Activated CD8-positive, alpha-beta memory T cell treated with anti-CD3 and anti-CD28 coated beads, Interleukin-2, amount 10 ng/mL, durations not matched to agents 7 days and 5 days (primary cell): ENCODE measurements at places on chromosomes 6 and 20. TPM values are rescaled to one million over a fixed set of nuclear protein-coding genes. Genes with fewer than 3 reads are reported as not detected.

Gene MAS1
- total RNA-seq, result not detected

Gene SLC17A9
- 26.1 TPM for total RNA-seq

Gene EPPIN
- not detected for total RNA-seq

DNA sequence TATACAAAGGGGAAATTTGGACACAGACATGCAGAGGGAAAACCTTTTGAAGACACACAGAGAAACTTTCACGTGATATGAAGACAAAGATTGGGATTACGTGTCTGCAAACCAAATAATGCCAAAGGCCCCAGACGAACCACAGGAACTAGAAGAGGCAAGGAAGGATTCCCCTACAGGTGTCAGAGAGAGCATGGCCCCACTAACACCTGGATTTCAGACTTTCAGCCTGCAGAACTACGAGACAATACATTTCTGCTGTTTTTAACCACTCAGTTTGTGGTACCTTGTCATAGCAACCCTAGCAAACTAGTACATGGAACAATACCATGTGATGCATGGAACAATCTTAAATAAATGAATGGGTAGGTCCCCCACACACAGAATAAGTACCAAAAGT, 341.0 kb downstream of the HDGFL1 start:
- H3K27ac ChIP-seq, result no peak overlapping the region
- no peak overlapping the region for H3K4me3 ChIP-seq
- DNase-seq, result no peak
- no peaks in the 10 kb centered on the region for H3K27me3 ChIP-seq
- no peaks in the 10 kb centered on the region for H3K36me3 ChIP-seq

DNA sequence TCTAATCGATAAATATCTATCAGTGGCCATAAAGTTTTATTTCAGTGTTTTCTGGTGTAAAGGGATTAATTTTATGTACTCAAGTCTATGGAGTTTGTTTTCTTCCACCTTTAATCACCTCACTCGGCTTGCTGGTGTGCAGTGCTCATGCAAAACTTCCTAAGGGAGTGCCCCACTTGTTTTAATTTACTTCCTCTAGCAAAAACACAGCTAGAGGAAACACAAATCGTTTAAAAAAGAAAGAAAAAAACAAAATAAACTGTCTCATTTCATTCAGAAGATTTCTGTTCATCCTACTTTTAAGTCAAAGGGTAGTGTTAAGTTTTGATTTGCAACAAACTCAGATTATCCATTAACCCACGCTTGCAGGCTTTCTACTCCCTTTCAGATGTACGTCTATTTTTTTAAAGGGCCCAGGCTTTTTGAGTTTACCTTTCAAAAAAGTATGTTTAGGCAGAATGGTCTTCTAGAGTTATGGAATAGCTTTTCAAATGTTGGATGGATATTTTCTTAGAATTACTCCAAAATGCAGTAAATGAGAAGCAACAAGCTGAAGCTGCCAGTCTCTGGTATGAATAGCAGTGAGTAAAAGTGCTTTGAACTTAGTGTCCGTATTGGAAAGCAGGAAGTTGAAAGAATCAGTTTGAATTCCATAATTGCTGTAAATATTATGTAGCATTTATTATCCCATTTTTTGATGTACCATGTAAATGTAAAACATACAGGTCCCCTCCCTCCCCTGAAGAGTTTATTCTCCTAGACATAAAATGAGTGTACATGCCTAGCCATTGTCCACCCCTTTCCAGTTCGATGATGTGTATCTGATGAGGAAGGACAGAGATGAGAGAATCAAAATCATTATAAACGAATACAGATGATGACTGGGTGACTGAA, 113.3 kb downstream of the SLC16A10 start:
- peaks cover 5% of the 10 kb centered on the region for H3K4me1 ChIP-seq
- no peaks in the 10 kb centered on the region for H3K36me3 ChIP-seq
- H3K4me3 ChIP-seq, result no peak overlapping the region
- no peak overlapping the region for H3K27ac ChIP-seq
- no peak for DNase-seq

DNA sequence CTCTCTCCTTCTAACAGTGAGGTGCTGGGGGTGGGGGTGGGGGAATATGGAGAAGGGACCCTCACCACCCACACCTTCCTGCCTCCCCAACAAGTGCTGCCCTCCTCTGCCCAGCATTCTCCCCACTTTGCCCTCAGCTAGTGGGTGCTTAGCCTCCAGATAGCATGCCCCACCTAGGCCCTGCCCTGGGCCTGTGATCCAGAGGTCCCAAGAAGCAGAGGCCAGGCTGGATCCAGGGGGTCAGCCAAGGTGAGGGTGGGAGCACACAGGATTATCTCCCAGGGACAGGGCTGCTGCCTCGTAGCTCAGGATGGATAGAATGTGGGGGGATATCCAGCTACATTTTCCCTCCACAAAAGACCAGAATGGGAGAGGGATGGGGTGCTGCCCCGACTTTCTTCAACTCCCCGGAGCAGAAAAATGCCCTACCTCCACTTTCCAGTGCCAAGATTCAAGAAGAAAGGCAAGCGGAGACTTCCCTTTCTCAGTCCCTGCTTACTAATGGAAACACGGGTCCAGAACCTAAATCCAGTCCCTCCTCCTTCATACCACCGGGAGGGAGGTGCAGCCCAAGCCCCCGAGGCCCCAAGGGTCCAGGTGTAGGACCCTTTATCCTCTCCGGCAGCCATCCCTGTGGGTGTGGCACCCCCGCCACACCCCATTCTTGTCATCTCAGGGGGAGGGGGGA, 987 bp downstream of the ADISSP start:
- peak overlapping the region; percentile 84 for H3K4me3 ChIP-seq
- H3K4me1 ChIP-seq, result peaks cover 25% of the 10 kb centered on the region
- peak overlapping the region; percentile 62 for H3K27ac ChIP-seq
- no peak for DNase-seq
- H3K36me3 ChIP-seq, result no peaks in the 10 kb centered on the region

- H3K4me3 ChIP-seq, result no peak overlapping the region
- H3K4me1 ChIP-seq, result no peaks in the 10 kb centered on the region
- H3K27me3 ChIP-seq, result peaks cover 28% of the 10 kb centered on the region
Observed at GRCh38 chr6:53130569-53131290, 17.9 kb downstream of the GCM1 start.

DNA sequence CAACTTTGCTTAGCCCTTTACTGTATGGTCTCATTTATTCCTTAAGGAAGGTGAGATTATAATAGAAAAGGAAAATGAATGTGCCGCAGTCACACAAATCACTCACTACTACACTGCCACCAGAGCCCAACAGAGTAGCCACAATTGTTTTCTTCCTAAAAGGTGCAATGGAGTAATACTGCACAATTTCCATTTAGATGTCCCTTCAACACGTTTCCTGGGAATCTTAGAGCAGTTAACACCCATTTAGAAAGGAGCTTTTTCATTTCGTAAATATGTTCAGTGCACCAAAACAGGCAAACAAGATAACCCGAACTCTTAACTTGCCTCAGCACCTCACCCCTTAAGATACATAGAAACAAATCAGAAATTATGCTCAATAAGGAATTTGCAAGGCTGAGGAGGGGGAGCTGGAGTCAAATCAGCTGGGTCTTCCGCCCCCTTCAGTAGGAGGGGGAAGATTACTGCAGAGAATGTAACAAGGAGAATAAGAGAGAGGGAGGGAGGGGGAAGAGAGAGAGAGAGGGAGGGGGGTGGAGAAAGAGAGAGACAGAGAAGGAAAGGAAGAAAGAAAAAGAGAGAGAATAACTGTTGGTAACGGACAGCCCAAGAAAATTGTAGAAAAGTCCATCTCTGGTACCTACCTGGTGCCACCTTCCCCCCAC, 155.5 kb downstream of the BCAS1 start:
- H3K27me3 ChIP-seq, result no peaks in the 10 kb centered on the region
- H3K27ac ChIP-seq, result peak overlapping the region; percentile 92
- DNase-seq, result no peak
- H3K36me3 ChIP-seq, result peaks cover 1% of the 10 kb centered on the region
- H3K4me3 ChIP-seq, result peak overlapping the region; percentile 94
- H3K4me1 ChIP-seq, result peaks cover 40% of the 10 kb centered on the region

GRCh38 chr6:50143011-50143719, 93.4 kb upstream of the DEFB112 start:
- no peaks in the 10 kb centered on the region for H3K36me3 ChIP-seq
- H3K27ac ChIP-seq, result no peak overlapping the region

DNA sequence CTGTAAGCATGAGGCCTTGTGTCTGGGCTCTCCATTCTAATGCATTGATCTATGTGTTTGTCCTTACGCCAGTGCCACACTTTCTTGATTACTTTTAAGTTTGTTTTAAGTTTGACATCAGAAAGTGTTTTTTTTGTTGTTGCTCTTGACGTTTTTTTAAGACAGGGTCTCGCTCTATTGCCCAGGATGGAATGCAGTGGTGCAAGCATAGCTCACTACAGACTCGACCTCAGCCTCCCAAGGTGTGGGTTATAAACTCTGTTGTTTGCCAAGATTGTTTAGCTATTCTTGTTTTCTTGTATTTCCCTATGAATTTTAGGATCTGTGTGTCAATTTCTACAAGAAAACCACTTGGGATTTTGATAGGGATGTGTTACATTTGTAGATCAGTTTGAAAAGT, 5.6 kb downstream of the MCUR1 start:
- H3K27me3 ChIP-seq, result no peaks in the 10 kb centered on the region
- H3K4me1 ChIP-seq, result peaks cover 19% of the 10 kb centered on the region
- H3K27ac ChIP-seq, result no peak overlapping the region

- no peaks in the 10 kb centered on the region for H3K36me3 ChIP-seq
- H3K4me3 ChIP-seq, result no peak overlapping the region
- DNase-seq, result no peak
- H3K27ac ChIP-seq, result no peak overlapping the region
- H3K4me1 ChIP-seq, result no peaks in the 10 kb centered on the region
Observed at GRCh38 chr6:74964871-74965441, 240.9 kb downstream of the COL12A1 start.

- DNase-seq, result peak; percentile 88
- peak overlapping the region; percentile 95 for H3K27ac ChIP-seq
- H3K4me3 ChIP-seq, result peak overlapping the region; percentile 72
- H3K4me1 ChIP-seq, result peaks cover 59% of the 10 kb centered on the region
- H3K36me3 ChIP-seq, result peaks cover 27% of the 10 kb centered on the region
Observed at GRCh38 chr20:50146732-50147662, 6.5 kb downstream of the PEDS1 start.
